ENCODE measurements at places on chromosomes 4 and X. TPM values are rescaled to one million over a fixed set of nuclear protein-coding genes. Genes with fewer than 3 reads are reported as not detected.

The GRIA2 gene
- not detected for total RNA-seq

DNA sequence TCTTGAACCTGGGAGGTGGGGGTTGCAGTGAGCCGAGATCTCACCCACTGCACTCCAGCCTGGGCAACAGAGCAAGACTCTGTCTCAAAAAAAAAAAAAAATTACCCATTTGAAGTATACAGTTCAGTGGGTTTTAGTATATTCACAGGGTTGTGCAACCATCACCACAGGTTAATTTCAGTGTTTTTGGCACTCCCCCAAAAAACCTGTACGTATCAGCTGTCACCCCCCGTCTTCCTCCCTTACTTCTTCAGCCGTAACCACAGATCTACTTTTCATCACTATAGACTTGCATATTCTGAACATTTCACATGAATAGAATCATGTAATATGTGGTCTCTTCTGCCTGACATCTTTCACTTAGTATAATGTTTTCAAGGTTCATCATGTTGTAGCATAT is 11.7 kb upstream of the PTTG2 start:
- no peak for DNase-seq

DNA sequence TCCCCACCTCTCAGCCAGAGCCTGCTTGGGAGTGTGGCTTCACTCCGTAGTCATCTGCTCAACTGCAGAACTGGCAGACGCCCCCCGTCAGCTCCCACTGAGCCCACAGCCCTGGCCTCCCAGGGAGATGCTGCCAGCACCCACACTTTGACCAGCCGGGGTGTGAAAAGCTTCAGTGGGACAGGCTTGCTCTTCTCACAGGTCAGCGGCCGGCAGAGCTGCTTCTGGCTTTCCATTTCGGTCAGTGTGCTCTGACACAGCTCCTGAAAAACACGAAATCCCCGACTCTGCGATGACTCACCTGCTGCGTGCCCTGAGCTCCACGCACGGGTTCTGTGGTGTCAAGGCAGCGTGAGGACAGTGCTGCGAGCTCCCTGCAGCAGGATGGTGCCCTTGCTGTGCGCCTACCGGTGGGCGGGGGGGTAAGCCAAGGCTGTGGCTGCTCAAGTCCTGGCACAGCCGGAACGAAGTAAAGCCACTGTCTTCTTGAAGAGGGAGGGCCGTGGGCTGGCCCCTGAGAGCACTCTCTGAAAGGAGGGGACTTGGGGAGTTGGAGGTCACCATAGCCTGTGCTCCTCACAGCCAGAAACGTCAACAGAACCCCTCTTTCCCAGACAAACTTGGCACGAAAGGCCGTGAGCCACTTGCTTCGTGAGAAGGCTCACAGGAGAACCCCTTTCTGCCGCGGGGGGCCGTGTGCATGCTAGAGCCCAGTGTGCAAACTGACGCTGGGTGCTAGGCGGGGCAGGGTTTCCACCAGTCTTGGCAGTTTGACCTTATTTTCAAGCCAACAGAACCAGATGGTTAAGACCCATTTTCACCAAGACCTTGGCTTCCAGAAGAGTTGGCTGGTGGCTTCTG is 23.6 kb downstream of the NOP14 start:
- DNase-seq = no peak

DNA sequence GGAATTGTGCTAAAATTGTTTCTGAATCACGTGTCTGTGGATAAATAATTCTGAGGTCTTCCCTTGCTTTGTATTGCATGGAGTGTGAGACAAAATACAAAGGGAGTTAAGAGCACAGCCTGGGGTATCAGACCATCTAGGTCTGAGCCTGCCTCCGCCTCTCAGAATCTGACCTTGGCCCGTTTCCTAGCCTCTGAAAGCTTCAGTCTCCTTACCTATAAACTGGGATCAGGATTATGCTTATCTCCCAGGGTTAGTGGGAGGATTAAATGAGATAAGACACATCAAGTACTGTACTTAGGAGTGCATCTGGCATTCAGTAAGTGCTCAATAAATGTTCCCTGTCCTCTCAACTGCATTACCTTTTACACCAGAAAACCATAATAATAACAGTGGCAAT is 140.6 kb upstream of the TENM3 start:
- DNase-seq = no peak

DNA sequence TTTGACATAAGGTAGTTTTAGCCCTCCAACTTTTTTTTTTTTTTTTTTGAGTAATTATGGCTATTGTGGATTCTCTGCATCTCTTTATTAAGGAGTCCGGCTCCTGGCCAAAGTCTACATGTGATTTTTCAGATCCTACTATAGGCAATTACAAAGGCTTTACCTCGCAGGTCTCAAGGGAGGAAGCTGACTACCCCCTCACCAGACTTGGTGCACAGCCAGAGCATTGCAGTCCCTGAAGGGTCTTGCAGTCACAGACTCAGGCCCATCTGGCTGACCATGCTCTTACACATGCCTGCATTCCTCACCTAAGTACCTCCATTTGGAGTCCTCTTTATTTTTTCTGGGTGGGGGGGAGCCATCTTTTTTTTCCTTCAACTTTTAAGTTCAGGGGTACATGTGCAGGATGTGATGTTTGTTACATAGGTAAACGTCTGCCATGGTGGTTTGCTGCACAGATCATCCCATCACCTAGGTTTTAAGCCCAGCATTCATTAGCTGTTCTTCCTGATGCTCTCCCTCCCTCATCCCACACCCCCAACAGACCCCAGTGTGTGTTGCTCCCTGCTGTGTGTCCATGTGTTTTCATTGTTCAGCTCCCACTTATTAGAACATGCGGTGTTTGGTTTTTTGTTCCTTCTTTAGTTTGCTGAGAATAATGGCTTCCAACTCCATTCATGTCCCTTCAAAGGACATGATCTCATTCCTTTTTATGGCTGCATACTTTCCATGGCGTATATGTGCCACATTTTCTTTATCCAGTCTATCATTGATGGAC is 88.4 kb upstream of the STIM2 start:
- no peak for DNase-seq
